GM20000 (cell line): ENCODE measurements at places on chromosomes 3 and 15.

DNA sequence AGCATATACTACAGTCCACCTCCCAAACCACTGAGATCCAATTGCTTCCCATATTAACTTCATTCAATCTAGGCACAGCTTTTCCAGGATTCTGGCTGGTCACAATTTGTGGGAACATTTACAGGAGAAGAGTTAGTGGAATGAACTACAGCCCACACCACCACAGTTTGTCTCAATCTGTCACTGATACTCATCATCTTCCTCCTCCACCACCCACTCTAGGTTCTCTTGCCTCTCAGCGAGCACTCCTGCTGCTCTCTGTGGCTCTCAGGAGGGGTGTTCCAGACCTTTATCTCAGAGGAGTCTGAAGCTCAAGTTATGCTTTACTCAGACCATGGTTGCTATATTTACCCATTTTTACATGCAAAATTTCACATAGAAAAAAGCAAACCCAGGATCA, 25.9 kb upstream of the PLA2G4D start:
- no peak for DNase-seq

DNA sequence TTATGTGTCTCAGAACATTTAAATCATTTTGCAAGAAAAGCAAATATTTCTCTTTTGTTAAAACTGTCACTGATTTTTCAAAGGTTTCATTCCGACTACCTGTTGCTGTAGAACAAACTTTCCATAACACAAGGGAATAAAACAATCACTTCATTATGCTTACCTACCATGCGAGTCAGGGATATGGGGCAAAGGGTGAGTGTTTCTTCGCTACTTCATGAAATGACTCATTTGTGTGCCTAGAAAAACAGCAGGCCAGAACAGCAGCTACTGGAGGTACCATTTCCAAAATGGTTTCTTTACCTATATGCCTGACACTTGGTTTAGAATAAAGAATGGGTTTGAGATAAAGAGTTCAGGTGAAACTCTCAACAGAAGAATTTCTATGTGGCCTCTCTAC, 712.5 kb downstream of the PLOD2 start:
- no peak for DNase-seq

DNA sequence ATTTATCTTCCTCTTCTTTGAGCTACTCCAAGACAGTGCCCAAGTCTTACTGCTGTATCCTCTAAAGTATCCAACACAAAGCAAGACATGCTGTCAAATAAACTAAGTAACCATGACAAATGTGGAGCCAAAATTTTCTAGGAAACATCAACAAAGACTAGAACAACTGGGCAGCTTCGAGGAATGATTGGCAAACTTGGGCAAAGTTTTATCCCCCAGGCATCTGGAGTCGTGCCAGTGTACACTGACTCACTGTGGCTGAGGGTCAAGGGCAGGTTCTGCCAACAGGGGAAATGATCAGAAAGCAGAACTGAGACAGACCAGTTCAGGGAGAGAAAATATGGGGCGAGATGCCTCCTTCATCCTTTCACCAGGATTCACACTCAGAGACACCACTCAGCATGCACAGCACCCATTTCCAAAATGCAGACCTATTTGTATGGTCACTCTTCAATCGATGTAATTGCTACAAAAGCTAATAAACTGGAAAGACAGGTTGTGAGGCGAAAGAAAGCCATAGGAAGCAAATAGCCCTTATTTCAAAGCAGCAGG, 65.8 kb downstream of the MB21D2 start:
- no peak for DNase-seq

- DNase-seq = no peak
Measured at GRCh38 chr15:56737791-56738190, 4.5 kb upstream of the ZNF280D start.

- DNase-seq = no peak
Measured at GRCh38 chr15:64596701-64597476, 136.5 kb downstream of the ZNF609 start.

GRCh38 chr3:195081242-195081963, 189.6 kb downstream of the XXYLT1 start:
- no peak for DNase-seq

DNA sequence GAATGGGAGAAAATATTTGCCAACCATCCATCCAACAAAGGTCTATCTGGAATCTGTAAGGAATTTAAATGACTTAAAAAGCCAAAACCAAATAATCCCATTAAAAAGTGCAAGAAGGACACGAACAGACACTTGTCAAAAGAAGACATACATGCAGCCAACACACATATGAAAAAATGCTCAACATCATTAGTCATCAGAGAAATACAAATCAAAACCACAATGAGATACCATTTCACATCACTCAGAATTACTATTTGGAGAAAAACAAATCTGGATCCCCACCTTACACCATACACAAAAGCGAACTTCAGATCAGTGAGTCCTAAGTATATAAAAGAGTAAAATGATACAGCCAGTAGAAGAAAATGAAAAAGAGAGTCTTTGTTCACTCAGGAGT, 58.6 kb upstream of the MNS1 start:
- DNase-seq = no peak

DNA sequence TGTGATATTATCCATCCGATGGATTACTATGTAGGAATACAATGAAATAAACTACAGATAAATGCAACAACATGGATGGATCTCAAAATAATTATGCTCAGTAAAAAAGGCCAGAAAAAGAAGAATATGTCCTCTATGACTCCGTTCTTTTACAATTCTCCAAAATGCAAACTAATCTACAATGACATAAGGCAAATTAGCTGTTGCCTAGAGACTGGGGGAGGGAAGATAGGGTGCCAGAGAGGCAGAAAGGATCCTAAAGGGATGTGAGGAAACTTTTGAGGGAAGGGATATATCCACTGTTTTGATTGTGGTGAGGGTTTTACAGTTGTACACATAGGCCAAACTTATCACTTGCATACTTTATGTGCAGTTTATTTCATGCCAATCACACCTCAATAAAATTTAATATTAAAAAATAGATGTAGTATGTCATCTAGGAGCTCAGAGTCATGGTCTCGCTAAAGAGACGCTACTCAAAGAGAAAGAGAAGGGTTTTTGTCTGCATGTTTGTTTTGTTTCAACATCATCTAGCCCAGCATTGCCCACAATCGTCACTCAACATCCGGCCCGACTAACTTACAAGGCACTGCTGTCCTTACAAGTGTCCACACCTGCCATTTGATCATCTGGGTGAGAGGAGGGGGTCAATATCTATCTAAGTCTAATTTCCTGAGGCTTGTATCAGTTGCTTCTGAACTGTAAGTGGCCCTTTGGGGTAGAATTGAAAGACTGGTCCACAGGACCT, 29.5 kb downstream of the HES1 start:
- DNase-seq = no peak

GRCh38 chr3:152328841-152329240, 60.1 kb downstream of the MBNL1 start:
- no peak for DNase-seq

- DNase-seq = no peak
Measured at GRCh38 chr3:45116350-45116749, 29.8 kb downstream of the CDCP1 start.

DNA sequence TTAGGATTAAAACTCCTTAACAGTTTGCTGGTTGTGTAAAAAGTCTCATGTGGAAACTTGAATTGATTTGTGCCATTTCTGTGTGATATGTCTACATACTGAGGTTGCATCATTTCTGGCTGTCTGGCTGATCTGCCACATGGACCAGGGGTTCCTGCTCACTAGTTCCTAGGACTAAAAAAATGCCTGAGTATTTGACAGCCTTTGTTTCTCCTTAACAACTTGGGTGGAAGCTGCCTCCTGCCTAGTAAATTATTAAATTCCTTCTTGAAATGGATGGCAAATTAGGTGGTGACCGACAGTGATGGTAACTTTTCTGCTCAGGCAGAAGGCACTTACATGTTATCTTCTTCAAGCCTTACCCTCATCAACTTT, 226.9 kb upstream of the MRPL3 start:
- DNase-seq = no peak

DNA sequence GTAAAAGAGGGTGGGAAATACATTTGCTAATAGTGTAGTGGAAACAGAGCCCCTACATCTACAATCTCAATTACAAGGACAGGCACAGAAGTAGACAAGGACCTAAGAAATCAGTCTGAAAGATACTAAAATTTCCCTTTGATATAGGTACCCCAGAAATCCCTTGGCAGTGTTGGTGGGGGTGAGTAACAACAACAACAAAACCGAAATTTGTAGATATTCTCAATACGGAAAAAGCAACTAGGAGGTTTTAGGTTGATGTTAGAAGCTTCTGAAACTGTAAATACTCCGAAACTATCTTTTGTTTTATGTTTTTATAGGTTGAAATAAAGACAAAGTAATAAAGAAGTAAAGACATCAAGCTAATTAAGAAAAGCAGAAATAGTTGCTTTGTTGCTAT, 323.1 kb upstream of the CBLB start:
- no peak for DNase-seq

DNA sequence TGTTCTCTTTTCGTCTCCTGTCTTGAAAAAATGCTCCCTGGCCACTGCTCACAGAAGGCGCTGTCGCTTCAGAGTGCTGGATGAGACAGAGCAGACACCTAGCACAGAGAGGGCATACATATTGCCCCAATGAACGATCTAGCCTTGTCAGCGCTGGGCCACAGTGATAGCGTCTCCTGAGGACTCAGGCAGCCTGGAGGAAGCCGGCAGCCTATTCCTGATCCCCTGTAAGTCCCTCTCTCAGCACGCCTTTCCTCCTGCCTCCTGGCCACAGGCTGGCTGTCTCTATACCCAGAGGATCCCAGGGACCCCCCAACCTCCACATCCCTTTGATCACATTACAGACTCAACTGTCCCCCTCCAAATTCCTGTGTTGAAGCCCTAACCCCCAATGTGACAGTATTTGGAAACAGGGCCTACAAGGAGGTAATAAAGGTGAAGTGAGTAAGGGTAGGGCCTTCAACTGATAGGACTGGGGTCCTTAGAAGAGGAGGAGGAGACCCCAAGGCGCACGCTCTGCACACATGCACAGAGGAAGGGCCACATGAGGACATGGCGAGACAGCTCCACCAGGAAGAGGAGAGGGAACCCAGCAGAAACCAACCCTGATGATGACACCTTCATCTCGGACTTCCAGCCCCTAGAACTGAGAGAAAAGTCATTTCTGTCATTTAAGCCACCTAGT, 7.5 kb downstream of the PLA2G4F start:
- DNase-seq = no peak
